Motor neuron (in vitro differentiated cells): ENCODE measurements at places on chromosomes 16 and 17.

- no peak for ATAC-seq
These were observed 44.2 kb downstream of the ADCY7 start for GRCh38 chr16:50310308-50311133.

GRCh38 chr17:61294286-61294685 lies 105.4 kb upstream of the TBX2 start:
- no peak for ATAC-seq

- no peak for ATAC-seq
These were observed 5.6 kb upstream of the CIITA start for GRCh38 chr16:10871157-10871991.

DNA sequence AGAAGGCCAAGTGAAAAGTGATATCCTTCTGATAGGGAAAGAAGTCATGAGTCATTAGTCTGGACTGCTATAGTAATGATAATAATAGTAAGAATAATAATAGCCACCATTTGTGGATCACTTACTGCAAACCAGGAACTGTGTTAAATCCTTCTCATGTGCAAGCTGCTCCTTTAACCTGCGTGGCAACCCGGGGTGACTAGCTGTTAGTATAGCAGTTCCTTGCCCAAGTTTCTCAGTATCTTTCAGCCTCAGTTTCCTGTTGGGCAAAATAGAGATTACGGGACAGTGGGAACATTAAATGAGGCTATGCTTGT lies 129.5 kb downstream of the CDH13 start:
- ATAC-seq: no peak

DNA sequence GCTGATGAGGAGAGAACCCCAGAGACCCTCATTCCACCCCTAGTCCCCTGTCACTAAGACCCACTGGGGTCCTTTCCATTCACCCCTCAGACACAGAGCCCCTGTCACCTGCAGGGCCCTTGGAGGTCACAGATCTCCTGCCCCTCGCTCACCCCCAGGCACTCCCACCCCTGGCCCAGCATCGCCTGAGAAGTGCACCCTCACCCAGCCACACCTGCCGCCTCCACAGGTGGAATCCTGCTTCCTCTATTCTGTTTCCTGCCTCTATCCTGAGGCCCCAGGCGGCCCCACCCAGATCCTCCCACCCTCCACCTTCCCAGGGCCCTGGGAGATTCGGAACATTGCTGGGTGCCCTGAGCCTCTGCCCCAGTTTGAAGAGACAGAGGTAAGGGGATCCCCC lies 13.8 kb upstream of the KRT17 start:
- no peak for ATAC-seq

GRCh38 chr16:57023541-57024249 lies 34.3 kb downstream of the NLRC5 start:
- ATAC-seq: no peak

DNA sequence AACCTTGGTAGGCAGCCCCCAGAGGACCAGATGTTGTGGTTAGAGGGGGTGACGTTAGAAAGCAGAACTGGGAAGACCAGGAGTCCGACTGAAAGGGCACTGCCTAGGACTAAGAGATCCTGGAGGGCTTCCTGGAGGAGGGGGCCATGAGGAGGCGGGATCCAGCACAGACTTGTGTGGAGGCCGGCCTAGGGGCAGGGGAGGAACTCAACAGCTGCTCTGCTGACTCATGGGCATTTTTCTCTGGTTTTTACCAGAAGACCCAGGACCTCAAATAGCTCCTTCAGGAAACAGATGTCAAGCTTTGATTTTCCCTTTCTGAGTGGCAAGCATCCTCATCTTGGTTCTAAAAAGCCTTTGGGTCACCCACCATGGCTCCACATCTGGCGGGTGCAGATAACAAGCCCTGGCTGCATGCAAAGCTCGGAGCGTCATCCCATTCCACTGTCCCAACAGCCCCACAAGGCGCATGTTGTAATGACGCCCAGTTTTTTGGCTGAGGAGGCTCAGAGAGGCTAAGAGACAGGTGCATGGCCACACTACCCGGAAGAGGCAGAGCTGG lies 29.0 kb downstream of the IL21R start:
- no peak for ATAC-seq

- ATAC-seq: no peak
These were observed 32.3 kb downstream of the CIBAR2 start for GRCh38 chr16:85079785-85080570.

GRCh38 chr17:78621720-78622490 lies 44.7 kb upstream of the DNAH17 start:
- no peak for ATAC-seq

GRCh38 chr17:78135858-78136500 lies 5.4 kb downstream of the TMC8 start:
- no peak for ATAC-seq

- ATAC-seq: no peak
These were observed 1.5 kb upstream of the CDH13 start for GRCh38 chr16:82625066-82625968.

GRCh38 chr17:38455288-38455915 lies 27.1 kb downstream of the ARHGAP23 start:
- ATAC-seq: no peak
